ENCODE measurements at places on chromosomes 5 and 9.

DNA sequence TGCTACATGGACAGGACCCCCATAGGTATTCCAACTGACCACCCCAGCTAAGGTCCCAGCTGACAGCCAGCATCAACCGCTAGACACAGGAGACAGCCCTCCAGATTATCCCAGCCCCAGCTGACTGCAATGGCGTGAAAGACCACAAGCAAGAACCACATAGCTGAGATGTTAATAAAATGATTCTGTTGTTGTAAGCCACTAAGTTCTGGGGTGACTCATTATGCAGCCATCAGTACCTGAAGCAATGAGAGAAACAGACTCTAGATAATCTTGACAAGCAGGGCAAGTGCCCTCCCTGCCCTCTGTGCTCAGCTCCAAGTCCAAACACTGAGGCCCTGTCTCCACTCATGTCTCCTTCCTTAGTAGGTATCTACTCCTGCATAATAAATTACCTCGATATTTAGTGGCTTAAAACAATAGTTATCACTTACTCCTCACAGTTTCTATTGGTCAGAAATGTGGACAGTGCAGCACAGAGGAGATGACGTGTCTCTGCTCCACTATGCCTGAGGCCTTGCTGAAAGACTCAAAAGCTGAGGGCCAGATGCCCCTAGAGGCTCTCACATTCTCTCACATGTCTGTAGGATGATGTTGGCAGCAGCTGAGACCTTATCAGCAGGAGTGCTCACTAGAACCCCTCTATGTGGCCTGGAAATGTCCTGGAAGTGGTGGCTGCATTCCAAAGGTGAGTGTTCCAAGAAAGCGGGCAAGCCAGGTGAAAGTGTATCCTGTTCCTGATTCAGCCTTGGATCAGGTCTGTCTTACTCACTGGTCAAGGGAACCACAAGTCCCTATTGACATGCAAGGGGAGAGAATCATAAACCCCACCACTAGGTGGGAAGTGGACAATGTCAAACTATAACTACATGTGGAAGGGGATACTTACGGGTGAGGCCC is 2.5 kb downstream of the MGAT1 start:
- DNase-seq, result no peak

DNA sequence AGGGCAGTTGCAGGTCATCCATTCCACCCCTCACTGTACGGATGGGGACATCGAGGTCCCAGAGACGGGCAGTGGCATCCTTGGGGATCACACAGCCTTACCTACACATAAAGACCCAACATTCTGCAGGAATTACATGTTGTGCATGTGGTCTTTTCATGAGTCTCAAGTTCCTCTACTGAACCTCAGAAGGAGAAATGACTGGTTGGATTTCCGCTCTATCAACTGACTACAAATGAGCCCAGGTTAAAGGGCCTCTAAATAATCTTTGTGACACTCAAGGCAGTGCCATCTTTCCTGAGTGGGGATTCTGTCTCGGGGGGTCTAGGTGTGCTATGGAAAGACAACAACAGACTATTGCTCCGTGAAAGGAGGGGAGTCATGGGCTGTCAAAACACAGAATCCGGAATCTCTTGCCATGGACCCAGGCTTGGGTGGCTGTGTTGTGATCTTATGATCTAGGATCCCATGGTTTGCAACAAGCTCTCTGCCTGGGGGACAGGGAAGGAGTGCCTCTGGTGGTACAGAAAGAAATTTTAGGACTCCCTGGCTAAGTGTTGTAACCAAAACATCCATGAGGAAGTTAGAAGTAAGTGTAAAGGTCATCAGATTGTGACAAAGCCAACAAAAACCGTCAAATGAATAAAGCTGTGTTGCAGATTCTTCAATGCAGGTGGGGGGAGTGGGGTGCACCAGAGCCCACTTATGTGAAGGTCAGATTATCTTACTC is 1.9 kb upstream of the SLC31A2 start:
- no peak for DNase-seq

DNA sequence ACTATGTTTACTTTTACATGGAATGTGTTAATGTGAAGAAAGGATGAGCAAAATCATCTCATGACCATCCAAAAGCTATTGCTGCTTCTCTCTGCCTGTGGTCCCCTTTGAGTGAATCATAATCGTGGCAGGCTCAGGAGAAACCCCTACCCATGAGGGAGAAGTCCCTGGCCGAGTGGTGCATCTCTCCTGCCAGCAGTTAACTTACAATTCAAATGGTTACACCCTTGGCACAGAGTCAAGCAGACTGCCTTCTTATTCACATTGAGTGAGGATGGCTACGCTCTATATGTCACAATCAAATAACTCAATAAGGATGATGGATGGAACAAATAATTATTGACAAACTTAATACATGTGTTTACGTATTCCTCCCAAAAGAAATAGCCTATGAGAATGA is 179.1 kb downstream of the FGF1 start:
- no peak for DNase-seq

GRCh38 chr9:131954299-131954698 is 125.4 kb downstream of the MED27 start:
- DNase-seq, result no peak

DNA sequence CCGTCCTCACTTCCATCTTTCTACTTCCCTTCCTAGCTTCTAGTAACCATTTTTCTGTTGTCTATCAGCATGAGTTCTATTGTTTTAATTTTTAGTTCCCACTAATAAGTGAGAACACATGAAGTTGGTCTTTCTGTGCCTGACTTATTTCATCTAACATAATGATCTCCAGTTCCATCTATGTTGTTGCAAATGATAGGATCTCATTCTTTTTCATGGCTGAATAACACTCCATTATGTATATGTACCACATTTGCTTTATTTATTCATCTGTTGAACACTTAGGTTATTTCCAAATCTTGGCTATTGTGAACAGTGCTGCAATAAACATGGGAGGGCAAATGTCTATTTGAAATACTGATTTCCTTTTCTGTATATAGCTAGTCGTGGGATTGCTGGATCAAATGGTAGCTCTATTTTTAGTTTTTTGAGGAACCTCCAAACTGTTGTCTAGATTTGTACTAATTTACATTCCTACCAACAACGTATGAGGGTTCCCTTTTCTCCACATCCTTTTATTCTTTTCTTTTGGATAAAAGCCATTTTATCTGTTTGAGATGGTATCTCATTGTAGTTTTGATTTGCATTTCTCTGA is 50.3 kb downstream of the NSD1 start:
- DNase-seq, result no peak

DNA sequence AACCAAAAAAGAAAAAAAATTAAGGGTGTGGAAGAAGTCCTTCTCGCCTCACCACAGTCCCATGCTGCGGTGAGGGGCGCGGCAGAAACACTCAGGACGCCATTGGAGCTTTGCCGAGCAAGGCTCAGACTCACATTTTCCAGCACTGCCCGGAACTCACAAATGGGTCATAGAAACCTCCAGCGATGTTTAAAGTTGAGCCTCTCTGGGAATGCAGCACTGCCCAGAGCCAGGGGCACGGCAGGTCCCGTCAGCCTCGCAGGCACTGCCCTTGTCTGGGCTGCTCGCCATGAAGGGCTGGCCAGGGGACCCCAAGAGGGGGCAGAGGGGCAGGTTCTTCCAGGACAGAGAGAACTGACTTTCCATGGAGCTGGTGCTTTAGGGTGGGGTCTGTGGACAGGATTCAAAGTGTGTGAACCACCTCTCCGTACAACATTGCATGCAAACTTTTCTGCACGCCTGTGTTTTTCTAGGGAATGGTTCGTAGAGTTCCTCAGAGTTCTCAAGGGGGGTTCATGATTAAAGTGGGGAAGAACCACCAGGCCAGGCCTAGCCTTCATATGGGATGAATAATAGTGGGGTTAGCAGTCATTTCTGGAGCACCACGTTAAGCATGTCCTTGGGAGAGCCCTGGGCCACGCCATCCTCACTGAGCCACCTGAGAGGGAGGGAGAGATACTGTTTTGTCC is 38.4 kb downstream of the PRRX2 start:
- DNase-seq, result no peak

DNA sequence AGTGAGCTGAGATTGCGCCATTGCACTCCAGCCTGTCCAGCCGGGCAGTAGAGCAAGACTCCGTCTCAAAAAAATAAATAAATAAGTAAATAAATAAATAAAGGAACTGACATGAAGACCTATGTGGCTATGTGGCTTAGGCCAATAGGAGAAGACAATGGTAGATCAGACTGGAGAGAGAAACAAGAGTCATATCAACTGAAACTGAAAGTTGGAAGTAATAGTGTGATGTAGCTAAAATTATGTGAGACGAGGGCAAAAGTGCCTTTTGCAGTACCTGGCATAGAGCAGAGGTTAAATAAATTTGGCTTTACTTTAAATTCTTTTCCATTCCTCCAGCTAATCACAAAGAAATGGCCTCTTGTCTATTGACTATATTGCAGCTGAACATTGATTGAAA is 7.3 kb downstream of the FBP2 start:
- DNase-seq, result no peak

- no peak for DNase-seq
Observed at GRCh38 chr5:78527054-78527859, 121.3 kb downstream of the LHFPL2 start.

DNA sequence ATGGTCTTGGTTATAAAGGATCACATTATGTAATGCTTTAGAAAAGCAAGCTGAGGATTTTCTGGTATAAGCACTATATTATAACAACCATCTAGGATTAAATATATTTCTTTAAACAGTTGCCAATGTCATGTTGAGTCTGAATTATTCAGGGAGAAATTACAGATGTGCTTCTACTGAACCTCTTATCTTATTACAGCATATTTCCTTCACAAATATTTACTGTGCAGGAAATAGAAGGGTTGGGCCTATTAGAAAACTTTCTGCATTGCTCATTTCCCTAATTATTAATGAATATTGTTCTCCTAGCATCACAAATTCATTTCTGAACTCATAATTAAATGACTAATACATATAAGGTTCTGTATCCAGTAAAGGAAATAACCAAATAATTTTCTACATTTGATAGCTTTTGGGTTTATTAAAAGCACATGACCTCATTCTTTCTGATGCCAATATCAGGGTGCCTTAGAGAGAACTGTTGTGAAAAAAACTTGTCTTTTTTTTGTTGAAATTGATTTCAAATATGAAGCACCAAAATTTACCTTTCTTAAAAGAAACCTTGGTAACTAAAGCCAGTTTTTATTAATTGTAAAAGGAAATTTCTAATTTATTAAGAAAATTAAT is 476.8 kb upstream of the PTGER4 start:
- no peak for DNase-seq

- no peak for DNase-seq
Observed at GRCh38 chr9:112921549-112921948, 30.9 kb upstream of the SLC46A2 start.

- no peak for DNase-seq
Observed at GRCh38 chr9:98516897-98517503, 191.7 kb downstream of the GABBR2 start.

DNA sequence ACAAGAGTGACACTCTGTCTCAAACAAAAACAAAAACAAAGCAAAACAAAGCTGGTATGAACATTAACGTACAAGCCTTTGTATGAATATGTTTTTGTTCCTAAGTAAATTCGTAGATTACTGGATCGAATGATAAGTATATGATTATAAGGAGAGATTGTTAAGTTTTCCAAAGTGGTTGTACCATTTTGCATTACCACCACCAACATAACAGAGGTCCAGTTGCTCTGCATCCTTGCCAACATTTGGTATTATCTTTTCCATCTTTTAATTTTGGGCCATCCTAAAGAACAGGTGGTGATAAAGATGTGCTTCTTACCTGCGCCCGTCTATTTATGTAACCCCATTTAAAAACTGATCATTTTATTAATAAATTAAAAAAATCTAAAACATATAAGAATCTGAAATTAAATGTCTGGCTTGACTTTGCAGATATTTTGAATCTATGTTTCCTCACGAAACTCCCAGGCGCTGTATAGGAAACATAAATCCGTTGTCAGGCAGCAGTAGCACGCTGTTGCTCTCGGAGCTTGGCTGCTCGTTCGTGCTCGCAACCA is 593 bp upstream of the NAA35 start:
- DNase-seq, result no peak

DNA sequence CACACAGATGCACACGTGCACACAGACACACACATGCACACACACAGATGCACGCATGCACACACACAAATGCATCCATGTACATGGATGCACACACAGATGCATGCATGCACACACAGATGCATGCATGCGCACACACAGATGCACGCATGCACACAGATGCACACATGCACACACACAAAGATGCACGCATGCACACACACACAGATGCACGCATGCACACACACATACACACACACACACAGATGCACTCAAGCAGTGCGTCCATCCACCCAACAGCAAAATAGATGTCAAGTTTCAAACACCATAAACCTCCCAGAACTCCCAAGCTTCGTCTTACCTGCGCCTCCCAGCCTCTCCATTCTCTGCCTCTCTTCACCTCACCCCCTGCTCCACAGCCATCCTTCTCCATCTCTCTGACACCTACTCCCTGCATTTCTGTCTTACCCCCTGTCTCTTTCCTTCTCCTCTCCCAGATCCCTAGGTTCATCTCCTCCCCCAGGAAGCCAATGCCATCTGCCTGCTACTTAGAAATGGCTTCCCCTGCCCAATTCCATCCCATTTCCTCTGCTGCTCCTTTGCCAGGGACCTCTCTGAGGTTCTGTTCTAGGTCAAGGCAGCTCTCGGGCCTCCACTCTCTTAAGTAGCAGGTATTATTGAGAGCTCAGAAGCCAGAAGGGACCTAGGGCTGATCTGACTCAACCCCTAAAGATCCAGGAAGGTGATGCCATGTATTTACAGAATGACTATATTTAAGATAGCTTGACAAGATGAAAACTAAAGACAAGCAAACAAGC is 297.2 kb downstream of the MED10 start:
- no peak for DNase-seq

DNA sequence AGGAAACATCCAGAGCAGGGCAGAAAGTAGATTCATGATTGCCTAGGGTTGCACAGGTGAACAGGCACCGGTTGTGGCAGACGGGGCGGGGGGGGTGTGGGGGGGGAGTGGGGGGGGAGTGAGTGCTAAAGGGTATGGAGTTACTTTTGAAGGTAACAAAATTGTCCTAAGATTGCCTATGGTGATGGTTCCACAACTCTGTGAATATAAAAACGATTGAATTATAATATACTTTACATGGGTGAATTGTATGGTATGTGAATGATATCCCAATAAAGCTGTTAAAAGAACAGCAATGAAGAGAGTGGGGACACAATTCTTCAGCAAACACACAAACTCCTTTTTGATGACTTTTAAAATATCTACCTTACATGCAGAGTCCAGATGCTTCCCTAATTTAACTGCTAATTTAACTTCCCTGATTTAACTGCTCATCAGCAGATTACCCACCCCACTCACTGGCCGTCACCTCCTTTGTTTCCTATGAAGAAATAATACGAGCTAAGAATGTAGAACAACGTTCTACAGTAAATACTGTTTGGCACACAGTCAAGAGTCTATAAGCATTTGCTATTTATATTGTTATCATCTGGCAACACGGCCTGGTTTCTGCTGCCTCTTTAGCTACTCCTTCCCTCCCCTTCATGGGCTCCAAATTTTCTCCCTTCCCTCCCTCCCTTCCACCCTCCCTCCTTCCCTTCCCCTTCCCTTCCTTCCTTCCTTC is 83.5 kb downstream of the PTCH1 start:
- DNase-seq, result no peak

DNA sequence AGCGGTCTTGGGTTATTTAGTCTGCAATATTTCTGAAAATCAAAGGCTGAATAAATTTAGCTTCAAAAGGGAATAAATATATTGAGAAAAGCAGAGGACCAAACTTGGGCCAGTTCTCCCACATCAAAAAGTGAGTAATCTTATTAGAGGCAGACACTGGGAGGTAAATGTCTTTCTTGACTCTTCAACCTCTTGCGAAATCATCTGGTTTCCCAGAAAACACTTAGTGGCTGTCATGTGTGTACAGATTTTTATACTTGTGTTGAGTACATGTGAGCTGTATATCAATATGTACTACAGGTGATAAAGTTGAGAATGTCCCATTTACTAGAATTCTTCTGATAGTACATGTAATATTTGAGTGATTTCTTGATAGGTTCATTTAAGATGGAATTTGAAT is 454.9 kb downstream of the PRR16 start:
- DNase-seq, result no peak
